ENCODE measurements at places on chromosomes 2 and 18. TPM values are rescaled to one million over a fixed set of nuclear protein-coding genes. Genes with fewer than 3 reads are reported as not detected.

GRCh38 chr2:221467610-221468009 is 104.5 kb downstream of the EPHA4 start:
- DNase-seq, result no peak
- H3K27ac ChIP-seq, result no peak overlapping the region
- H3K27me3 ChIP-seq, result no peaks in the 10 kb centered on the region
- no peaks in the 10 kb centered on the region for H3K36me3 ChIP-seq
- H3K4me3 ChIP-seq, result no peak overlapping the region

- H3K27me3 ChIP-seq, result no peaks in the 10 kb centered on the region
- H3K27ac ChIP-seq, result peak overlapping the region; percentile 99
- peak overlapping the region; percentile 89 for H3K4me3 ChIP-seq
- H3K4me1 ChIP-seq, result peaks cover 81% of the 10 kb centered on the region
- DNase-seq, result no peak
- H3K36me3 ChIP-seq, result peaks cover 33% of the 10 kb centered on the region
Observed at GRCh38 chr2:233081731-233082221, 21.6 kb downstream of the INPP5D start.

GRCh38 chr2:236236559-236237452 is 27.4 kb downstream of the ASB18 start:
- no peak overlapping the region for H3K27ac ChIP-seq
- H3K36me3 ChIP-seq, result no peaks in the 10 kb centered on the region
- DNase-seq, result no peak
- peaks cover 5% of the 10 kb centered on the region for H3K4me1 ChIP-seq

- H3K4me3 ChIP-seq, result no peak overlapping the region
- H3K27me3 ChIP-seq, result no peaks in the 10 kb centered on the region
- peak overlapping the region; percentile 9 for H3K27ac ChIP-seq
- no peak for DNase-seq
- H3K36me3 ChIP-seq, result no peaks in the 10 kb centered on the region
Observed at GRCh38 chr2:200466425-200467418, 43.1 kb downstream of the KCTD18 start.

GRCh38 chr2:146392186-146392585 is 1452.6 kb upstream of the ACVR2A start:
- H3K36me3 ChIP-seq, result no peaks in the 10 kb centered on the region

GRCh38 chr2:201618744-201619662 is 24.3 kb downstream of the TMEM237 start:
- no peak overlapping the region for H3K27ac ChIP-seq
- H3K27me3 ChIP-seq, result peaks cover 9% of the 10 kb centered on the region
- no peaks in the 10 kb centered on the region for H3K4me1 ChIP-seq
- no peaks in the 10 kb centered on the region for H3K36me3 ChIP-seq
- no peak for DNase-seq

GRCh38 chr2:142868229-142868762 is 9.2 kb upstream of the KYNU start:
- H3K27me3 ChIP-seq, result no peaks in the 10 kb centered on the region
- peaks cover 33% of the 10 kb centered on the region for H3K4me1 ChIP-seq
- DNase-seq, result no peak
- no peak overlapping the region for H3K4me3 ChIP-seq

- no peaks in the 10 kb centered on the region for H3K27me3 ChIP-seq
- no peak for DNase-seq
- H3K27ac ChIP-seq, result no peak overlapping the region
- H3K36me3 ChIP-seq, result no peaks in the 10 kb centered on the region
Observed at GRCh38 chr2:152472481-152472887, 137.5 kb downstream of the FMNL2 start.

- no peak overlapping the region for H3K4me3 ChIP-seq
- no peaks in the 10 kb centered on the region for H3K36me3 ChIP-seq
- no peak overlapping the region for H3K27ac ChIP-seq
- peaks cover 8% of the 10 kb centered on the region for H3K4me1 ChIP-seq
- DNase-seq, result peak; percentile 27
Observed at GRCh38 chr2:163345795-163346573, 389.8 kb downstream of the FIGN start.

DNA sequence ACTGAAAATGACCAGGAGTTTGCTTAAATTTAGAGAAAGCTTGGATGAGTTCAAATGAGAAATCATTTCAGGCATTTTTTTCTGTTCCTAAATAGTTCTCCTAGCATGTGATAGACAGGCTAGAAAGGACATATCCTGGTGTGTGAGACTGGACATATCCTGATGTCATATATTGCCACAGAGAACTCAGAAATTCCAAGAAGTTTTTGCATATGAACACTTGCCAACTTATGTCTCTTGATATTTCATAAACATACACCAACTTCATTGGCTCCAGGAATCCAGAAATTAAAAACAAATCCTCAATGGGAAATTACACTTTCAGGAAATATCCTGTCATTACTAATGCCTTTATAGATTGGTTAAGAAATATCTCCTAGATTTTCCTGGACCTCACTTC is 2.9 kb upstream of the SERPINB4 start:
- H3K4me1 ChIP-seq, result no peaks in the 10 kb centered on the region
- no peak overlapping the region for H3K4me3 ChIP-seq
- H3K27me3 ChIP-seq, result no peaks in the 10 kb centered on the region
- H3K27ac ChIP-seq, result no peak overlapping the region
- H3K36me3 ChIP-seq, result no peaks in the 10 kb centered on the region

The ALPP gene
- not detected for polyA plus RNA-seq

The CROCC2 gene
- not detected for polyA plus RNA-seq

The KLHL29 gene
- 0.08 TPM for polyA plus RNA-seq
